ENCODE measurements at places on chromosomes 4 and X.

DNA sequence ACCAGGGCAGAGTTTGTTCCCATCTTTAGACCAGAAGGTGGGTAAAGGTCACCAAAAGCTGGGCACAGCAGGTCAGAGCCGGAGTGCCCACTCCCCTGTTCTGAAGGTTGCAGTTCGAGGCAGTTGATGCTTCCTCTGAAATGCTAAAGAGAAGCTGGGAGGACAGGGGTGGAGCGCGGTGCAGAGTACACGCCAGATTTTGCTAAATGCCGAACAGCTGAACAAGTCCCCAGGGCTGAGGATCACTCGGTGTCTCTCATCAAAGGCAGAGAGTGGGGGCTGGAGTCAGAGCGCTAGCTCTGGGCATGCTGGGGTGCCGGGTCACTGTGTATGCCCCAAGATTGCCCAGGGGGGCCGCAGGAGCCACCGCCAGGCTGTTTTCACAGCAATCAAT lies 197.0 kb downstream of the BCOR start:
- no peak for DNase-seq

- no peak for DNase-seq
Observed at GRCh38 chr4:142358656-142359055, 487.4 kb downstream of the INPP4B start.

DNA sequence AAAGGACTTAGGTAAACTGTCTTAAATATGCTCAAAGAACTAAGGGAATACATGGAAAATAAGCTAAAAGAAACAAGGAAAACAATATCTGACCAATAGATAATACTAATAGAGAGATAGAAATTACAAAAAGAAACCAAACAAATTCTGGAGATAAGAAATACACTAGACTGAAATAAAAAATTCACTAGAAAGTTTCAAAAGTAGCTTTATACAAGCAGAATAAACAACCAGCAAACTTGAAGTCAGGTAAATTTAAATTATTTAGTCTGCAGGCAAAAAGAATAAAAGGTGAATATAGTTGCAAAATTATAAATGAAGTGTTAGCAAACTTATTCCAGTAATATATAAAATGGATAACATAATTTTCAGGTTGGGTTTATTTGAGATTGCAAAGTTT lies 760.9 kb upstream of the INTU start:
- no peak for DNase-seq

- DNase-seq = no peak
Observed at GRCh38 chr4:40583850-40584439, 45.7 kb downstream of the RBM47 start.

GRCh38 chrX:119647552-119648420 lies 41.6 kb upstream of the NKRF start:
- no peak for DNase-seq

GRCh38 chr4:2850966-2851798 lies 7.5 kb downstream of the ADD1 start:
- no peak for DNase-seq

All from inflammatory macrophage treated with lipopolysaccharide for 1 hour (primary cell).